ENCODE measurements at places on chromosomes 3 and 15.

DNA sequence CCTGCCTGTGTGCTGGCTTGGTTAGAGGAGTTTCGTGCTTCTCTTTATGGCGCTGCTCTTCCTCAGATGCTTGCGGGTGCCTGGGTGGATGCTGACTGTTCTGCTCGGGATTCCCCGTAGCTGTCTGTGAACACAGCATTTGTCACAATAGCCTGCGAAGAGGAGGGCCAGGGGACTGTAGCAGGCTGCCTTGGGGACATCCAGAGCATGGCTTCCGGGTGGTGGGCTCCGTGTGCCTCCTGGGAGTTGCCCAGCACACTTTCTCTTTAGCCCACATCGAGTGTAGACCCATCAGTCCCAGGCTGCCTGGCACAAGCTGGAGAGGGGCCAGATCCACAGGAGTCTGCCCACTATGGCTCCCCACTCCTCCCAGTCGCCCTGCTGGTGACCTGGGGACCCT lies 22.4 kb downstream of the LRRK1 start:
- no peak for DNase-seq

DNA sequence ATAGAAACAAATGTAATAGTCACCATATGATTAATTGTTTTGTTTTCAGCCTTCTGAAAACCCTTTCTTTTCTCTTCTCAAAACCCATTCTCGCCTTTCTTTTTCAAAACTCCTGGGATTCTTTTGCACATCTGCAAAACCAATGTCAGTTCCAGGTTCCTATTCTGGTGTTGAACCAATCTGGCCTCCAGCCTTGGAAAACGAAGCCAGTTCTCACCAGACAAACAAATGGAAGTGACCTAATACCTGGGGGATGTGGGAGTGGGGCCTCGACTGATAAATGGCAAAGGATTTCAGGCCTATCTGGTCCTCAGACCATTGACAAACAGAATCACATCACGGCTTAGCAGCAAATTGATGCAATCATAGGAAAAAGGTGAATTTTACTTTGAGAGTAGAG lies 73.0 kb downstream of the COL8A1 start:
- no peak for DNase-seq

- no peak for DNase-seq
These were observed 68.1 kb upstream of the NMNAT3 start for GRCh38 chr3:139745831-139746230.

- DNase-seq, result peak; percentile 40
These were observed 58.0 kb downstream of the CMTM8 start for GRCh38 chr3:32296251-32297204.

- no peak for DNase-seq
These were observed 1.3 kb downstream of the RYK start for GRCh38 chr3:134249296-134249841.

DNA sequence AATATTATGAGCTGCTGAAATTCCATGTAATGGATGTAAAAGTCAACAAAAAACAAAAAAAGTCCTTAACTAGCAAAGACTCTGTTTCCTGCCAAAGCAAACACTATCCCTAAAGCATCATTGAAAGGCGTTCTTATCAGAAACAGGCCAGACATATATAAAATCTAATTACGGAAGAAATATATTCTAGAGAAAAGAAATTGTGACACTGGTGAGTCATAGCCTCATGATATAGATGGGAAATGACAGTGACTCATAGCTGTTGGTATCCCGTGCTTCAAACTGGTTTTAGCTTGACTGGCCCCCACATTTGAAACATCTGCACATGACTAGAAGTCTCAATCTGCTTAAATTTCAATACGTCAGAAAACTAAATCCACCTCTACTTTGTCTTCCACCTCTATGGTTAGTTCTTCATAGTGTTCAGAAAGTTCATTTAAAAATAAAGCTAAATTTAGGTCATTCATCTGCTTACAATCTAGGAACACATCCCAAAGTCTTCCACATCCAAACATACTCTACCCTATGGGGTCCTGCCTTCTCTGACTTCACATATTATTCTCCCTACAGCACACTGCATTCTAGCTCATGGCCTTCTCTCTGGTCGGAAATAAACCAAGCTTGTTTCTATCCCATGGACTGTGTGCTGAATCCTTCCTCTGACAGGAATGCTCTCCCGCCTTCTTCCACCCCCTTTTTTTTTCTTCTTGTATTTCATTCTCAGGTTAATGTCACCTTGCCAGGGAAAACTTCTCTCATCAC lies 456.3 kb upstream of the ARRDC4 start:
- no peak for DNase-seq

DNA sequence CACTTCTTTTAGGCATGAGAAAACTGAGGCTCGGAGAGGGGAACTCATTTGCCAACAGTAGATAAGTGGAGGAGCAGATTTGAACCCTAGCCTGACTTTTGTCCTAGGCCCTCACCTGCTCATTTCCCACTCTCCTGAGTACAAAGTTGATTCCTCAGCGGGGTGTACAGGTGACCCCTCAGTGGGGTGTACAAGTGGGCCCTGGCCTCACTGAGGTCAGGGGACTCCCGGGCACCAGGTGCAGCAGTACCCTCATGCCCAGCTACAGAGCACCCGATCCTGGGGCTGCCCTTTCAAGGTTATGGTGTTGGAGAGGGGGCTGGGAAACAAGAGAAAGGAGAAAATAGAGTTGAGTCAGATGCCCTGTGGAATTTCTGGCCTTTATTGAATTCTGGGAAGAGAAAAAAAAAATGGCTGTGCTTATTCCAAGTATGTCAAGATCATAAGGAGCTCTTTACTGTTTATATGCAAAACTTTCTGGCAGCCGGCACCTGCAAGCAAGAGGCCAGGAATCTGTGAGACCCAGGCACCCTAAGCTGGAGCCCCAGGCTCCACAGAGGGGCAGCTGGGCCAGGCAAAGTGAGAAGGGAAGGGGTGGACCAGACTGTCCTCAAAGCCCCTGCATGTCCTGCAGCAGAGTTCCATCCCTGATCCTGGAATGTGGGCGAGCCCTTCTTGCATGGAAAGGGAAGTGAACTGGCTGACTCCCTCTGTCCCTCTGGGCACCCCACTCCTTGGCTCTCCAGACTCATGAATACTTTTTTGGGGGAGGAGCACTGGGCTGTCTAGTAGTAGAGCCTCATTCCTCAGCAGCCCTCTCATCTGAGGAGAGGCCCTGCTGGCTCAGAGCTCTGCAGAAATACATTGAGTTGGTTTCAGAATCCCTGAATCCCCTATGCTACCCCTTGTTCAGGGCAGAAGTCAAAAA lies 43.1 kb downstream of the AMOTL2 start:
- no peak for DNase-seq

DNA sequence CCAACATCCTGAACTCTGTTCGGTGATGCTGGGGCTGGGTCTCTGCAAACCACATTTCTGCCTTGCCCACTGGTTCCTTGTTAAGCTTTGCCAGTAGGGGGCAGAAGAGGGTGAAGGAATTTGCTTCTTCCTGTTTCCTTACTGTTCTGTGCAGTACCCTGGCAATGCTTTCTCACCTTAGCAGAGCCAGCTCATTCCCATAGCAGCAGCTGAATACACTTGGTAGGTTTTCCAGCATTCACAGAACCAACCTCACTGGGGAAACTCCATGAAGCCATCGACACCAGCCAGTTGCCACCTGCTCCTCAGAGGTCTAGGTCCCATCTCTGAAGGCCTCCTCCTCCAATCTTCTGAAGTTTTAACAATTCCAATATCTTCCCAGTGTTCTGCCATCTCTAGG lies 308.4 kb downstream of the PDCD6IP start:
- DNase-seq, result peak; percentile 87

GRCh38 chr15:100205549-100206295 lies 136.1 kb downstream of the ADAMTS17 start:
- DNase-seq, result no peak

GRCh38 chr15:49988766-49989165 lies 130.3 kb downstream of the ATP8B4 start:
- no peak for DNase-seq

GRCh38 chr3:101131767-101132166 lies 138.5 kb upstream of the ABI3BP start:
- no peak for DNase-seq

DNA sequence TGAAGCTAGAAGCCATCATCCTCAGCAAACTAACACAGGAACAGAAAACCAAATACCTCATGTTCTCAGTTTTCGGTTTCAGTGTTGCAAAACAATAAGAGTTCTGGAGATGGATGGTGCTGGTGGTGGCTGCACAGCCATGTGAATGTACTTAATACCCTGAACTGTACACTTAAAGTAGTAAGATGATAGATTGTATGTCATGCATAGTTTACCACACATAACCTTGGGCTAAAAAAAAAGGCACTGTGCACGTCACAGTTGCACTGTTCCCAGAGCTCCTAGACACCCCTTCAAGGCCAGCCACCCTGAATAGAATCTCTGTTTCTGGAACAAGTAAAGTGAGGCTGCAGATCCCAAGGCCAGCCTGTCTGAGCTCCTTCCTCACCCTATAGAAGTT lies 243.3 kb upstream of the IGF1R start:
- no peak for DNase-seq

- peak; percentile 97 for DNase-seq
These were observed 48.8 kb downstream of the GLB1 start for GRCh38 chr3:33047842-33048834.

DNA sequence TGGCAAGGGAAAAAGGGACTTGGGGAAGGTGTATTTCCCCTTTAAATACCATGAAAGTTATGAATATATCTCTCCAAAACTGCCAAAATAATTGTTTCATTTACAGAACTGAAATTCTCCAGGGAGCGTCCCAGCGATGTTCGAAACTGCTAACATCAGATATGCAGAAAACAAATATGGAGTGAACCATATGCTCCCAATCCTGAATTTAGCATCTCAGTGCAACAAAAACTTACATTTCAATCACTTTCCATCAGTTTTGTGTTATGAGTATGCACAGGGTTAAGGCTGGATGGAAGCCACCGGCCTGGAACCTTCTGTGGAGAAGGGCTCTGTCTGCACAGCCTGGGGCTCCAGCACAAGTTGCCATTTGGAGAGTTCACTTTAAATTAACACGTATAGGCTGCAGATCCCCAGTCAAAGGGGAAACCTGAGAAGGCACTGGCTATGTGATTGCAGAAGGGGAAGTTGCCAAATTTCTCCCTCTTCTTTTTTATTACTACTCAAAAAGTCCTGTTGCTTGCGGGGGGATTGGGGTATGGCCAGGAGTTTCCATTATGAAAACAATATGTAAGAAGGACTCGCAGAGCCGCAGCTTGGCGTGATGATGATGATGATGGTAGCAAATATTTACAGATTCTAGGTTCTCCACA lies 56.9 kb upstream of the FOXP1 start:
- DNase-seq, result no peak

DNA sequence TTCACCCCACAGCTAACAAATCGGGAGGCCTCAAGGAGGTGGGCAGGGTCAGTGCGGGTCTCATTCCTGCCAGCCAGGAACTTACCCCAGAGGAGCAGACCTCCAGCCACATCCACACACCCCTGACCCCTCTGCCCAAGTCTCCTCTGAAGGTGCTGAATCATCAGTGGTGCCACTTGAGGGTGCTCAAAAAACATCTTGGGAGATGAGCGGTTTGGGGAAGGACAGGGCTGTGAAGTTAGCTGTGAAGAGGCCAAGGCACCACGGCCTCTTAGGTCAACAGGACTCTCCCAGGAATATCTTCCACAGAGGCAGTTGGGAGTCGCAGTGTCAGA lies 1.2 kb downstream of the DAPK2 start:
- no peak for DNase-seq

GRCh38 chr3:157438194-157438730 lies 1.6 kb downstream of the PTX3 start:
- no peak for DNase-seq

- no peak for DNase-seq
These were observed 459.2 kb upstream of the ARRDC4 start for GRCh38 chr15:97501291-97501690.

DNA sequence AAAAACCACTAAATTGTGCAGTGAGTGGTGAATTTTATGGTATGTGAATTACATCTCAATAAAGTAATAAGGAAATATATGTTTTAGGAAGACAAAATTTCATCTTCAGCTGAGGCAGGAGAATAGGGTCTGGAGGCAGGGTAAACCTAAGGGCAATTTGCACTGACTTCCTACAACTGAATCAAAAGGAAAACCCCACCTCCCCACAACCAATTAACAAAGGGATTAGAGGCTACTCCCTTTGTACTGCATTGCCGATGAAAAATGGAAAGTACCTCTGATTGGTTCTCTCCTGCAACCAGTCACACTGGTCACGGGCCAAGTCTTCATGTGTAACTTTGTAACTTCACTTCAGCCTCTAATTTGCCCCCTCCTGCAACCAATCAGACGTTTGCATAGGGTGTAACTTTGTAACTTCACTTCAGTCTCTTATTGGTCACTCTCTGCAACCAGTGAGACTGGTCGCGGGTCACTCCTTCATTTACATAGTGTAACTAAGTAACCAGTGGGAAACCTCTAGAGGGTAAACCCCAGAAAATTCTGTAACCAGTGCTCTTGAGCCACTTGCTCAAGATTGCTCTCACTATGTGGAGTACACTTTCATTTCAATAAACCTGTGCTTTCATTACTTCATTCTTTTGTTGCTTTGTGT lies 244.5 kb downstream of the CNTN4 start:
- DNase-seq, result no peak

- DNase-seq, result no peak
These were observed 18.0 kb upstream of the SLTM start for GRCh38 chr15:58951388-58952007.

GRCh38 chr3:14455571-14456317 lies 53.3 kb downstream of the SLC6A6 start:
- DNase-seq, result no peak

DNA sequence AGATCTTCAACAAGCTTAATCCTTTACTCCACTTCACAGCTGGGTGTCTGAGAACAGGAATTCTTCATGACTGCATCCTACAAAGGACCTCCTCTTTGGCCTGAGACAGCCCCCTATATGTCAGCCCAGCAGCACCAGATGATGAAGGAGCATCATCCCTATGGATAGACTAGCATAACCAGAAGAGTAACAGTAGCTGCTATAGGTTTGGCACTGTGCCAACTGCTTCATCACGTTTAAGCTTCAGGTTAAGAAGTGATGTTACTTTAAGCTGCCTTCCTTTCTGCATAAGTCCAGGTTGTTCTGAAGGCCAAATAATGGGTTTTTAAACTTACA lies 50.6 kb downstream of the CMSS1 start:
- peak; percentile 19 for DNase-seq

DNA sequence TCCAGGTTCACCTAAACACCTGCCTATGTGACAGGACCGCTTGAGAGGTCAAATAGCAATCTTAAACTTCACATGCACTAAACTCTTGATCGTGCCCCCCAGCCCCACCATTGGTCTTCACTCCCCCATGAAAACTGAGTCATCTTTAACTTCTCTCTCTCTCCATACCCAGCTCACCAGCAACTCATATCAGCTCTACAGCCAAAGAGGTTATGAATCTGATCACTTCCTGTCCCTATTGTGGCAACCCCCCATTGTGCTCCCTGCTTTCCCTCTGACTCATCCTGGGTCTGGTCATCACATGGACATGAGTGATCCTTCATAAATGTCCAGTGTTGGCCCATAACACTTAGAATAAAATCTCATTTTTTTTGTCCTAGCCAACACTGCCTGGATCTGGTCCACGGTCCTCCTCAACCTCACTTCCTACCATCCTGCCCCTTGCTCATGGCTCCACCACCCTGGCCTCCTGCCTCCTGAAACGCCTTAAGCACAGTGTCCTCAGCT lies 103.4 kb upstream of the HACD2 start:
- DNase-seq, result no peak

GRCh38 chr3:11452312-11452711 lies 180.1 kb downstream of the ATG7 start:
- DNase-seq, result no peak

Measured in Jurkat, Clone E6-1 (cell line).